ENCODE measurements at places on chromosomes 16 and 17.

DNA sequence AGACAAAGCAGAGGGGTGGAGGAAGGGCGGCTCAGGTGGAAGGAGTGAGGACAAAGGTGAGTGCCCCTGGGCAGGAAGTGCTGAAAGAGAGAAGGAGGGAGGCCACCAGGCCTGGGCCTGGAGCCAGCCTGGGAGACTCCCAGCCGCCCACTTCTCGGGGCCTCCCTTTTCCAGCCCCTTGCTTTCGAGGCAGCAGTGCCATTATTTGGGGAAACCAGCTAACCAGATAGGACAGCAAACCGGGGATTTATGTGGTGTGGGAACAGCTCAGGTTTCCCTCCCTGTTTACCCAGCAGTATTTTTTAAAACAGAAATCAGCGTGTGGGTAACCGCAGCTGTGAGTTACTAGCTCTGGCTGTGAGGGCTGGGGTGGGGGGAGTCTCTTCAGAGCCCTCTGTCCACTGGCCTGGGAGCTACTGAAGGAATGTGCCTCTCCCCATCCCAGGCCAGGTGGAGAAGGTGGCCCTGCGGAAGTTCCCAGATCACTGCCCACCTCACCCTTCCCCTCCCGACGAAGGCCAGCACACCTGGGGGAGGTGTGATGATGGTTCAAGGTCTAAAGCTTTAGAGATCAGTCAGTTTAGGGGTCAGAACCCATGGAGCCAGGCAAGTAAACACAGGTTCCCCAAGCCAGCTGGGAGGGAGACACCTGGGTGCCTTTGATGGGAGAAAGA, 8.4 kb upstream of the MEOX1 start:
- no peak for DNase-seq

GRCh38 chr17:8190506-8190905, 526 bp upstream of the BORCS6 start:
- DNase-seq, result no peak

DNA sequence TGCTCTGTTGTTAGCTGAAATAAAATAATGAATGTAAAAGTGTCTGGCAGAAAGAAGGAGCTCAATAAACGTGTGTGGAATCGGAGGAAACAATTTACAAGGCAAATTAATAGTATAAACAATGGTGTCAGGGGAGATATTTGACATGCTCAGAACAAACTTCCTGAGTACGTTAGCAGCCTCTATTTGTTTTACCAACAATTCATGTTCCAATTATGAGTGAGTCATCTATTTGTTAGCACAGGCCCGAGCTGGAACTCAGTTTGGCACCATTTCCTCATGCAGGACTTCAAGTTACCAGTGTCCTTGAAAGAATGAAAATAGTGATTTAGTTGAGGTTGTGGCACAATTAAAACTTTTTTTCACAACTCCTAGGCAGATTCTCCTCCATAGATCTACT, 9.1 kb downstream of the ASIC2 start:
- no peak for DNase-seq

GRCh38 chr17:44362459-44362948, 1.1 kb downstream of the FAM171A2 start:
- DNase-seq, result no peak

GRCh38 chr17:17424552-17424951, 52.2 kb upstream of the MED9 start:
- no peak for DNase-seq

DNA sequence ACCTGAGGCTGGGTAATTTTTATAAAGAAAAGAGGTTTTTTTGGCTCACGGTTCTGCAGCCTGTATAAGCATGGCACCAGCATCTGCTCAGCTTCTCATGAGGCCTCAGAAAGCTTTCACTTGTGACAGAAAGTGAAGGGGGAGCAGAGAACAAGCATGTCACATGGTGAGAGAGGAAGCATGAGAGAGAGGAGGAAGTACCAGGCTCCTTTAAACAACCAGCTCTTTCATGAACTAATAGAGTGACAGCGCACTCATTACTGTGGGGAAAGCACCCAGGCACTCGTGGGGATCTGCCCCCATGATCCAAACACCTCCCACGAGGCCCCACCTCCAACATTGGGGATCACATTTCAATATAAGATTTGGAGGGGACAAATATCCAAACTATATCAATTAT, 86.8 kb downstream of the USP32 start:
- no peak for DNase-seq

GRCh38 chr17:72976971-72977770, 115.3 kb downstream of the SLC39A11 start:
- DNase-seq, result peak; percentile 32

DNA sequence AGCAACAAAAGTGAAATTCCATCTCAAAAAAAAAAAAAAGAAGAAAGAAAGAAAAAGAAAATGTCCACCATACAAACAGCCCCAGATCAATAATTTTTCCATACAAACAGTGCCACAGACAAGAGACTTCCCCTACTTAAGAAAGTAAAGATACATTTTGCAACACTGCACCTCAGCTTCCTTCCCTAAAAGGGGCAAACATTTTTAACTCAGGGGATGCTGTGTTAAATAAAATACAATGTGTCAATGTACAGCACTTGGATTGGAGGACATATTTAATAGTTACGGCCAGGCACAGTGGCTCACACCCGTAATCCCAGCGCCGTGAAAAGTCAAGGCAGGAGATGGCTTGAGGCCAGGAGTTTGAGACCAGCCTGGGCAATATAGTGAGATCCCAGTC, 22.3 kb downstream of the MYH11 start:
- no peak for DNase-seq

DNA sequence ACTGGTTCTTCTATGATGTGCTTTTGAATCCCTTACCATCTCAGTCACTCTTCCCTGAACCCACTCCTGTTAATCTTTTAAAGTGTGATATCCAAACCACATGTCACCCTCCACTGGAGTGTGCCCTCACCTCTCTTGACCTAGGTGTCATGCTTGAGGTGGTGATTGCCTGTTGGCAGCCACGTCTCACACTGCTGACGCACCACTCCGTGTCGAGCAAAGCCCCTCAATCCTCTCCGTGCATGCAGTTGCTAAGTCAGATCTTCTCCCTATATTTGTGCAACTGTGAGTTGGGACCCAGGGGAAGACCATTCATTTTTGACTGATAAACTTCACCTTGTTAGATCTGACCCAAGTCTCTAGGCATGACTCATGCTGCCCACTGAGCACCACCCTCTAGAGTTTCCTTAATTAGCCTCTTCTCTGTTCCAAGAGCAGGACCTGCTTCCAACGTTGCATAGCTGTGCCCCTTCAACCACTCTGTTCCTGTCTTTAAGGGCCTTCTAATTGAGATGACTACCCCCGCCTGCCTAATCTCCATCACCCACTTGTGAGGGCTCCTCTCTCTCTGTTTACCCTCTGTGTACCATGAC, 2.7 kb downstream of the MYH13 start:
- no peak for DNase-seq

- peak; percentile 40 for DNase-seq
Observed at GRCh38 chr16:27169511-27170071, 33.7 kb upstream of the KDM8 start.

DNA sequence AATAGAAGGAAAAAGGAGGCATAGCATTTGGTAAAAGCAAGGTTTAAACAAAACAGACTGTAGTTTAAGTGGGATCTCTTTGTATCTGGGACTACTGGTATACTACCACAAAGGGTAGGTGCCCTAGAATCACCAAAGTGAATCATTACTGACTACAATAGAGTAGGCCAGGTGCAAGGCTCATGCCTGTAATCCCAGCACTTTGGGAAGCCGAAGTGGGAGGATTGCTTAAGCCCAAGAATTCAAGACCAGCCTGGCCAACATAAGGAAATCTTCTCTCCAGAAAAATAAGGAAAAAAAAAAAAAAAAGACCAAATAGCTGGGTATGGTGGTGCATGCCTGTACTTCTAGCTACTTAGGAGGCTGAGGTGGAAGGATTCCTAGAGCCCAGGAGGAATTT, 60.8 kb upstream of the CORO6 start:
- no peak for DNase-seq

GRCh38 chr17:79628861-79629547, 18.2 kb upstream of the RBFOX3 start:
- no peak for DNase-seq

DNA sequence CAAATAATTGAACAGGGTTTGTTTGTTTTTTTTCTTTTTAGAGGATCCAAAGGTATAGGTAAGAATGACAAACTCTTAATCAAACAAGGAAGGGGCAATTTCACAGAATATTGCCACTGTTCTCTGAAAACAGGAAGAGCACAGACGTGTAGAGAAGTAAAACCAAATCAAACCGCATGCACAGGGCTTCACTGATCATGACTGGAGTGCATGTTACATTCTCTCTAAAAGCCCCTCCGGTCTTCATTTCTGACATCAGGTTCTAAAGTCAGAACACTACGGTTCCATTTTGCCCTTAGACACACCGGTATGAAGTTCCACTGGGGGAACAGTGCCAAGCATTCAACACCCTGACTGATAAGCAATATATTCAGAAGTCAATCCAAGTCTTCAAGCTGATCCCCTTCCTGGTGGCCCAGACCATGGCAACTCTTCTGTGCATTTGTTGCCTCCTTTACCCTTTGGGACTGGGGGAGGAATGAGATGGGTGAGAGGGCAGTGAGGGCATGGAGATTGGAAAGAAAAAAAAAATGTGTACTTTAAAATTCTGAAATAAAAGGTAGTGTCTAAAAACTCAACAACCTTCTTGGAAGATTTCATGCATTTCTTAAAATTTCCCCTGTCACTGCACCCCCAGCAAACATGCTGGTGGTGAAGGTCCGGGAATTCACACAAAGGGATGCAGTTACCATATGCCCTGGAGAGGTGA, 1.4 kb downstream of the MMD start:
- DNase-seq, result no peak

DNA sequence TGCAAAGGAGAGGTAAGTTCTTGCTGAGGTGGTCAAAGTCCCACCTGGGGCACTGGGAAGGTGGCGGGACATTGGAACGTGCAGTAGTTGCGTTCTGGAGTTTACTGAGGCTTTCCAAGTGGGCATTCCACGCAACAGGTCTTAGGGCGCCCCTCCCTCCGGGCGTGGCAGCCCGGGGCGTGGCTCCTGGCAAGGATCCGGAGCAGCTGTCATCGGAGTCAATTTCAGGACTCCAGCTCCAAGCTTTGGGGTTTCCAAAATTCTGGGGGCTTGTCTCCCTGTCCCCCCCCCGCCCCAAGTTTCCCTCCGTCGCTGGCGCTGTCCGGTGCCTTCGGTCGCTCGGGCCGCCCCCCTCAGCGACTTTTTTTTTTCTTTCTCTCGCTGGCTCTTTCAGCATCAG, 43.1 kb upstream of the AMZ2 start:
- DNase-seq, result no peak

DNA sequence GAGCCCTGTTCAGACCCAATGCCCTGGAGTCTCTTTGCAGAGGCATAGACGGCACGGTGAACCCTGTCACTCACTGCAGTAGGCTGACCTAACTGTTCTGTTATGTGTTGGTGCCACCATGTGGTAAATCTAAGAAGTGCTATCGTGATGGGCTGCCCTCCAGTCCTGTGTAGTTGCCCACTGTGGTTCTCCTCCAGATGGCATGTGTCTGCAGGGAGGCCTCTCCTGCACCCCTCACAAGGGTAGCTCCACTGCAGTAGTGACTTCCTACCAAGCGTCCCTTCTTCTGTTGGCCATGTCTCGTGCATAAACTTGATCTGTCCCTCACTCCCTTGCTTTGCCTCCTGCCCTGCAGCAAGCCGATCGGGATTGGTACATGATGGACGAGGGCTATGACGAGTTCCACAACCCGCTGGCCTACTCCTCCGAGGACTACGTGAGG, 5.8 kb downstream of the DHX38 start:
- peak; percentile 21 for DNase-seq

- DNase-seq, result no peak
Observed at GRCh38 chr17:44887971-44888954, 11.0 kb downstream of the EFTUD2 start.

DNA sequence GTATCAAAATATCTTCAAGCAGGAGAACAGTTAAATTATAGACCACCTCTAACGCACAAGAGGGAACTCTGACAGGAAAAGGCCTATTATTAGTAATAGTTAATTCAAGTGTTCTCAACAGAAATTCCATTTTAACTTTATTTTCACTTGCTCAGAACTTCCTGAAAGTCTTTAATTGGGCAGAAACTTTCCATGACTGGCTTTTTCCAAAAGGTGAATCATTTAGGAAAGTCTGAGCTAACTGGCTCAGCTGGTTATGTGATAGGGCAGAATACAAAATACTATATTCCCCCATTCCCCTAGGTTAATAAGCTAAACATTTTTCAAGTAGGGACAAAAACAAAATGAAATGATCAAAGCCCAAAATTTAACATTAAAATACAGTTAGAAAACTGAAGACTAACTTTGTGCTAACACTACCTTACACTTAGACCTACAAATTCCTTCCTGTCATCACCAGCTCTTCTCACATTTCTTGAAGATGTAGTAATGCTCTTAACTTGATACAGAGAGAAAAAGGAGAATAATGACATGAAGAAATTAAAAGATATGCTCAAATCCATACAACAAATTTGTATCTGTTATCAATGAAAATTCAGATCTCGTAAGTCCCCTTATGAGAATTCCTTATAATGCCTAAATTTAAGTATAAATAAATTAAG, 31.0 kb downstream of the CFDP1 start:
- no peak for DNase-seq

GRCh38 chr16:9908613-9909012, 273.6 kb downstream of the GRIN2A start:
- DNase-seq, result no peak

- no peak for DNase-seq
Observed at GRCh38 chr17:78176548-78177025, 8.2 kb downstream of the SYNGR2 start.

GRCh38 chr16:84068041-84068440, 25.4 kb upstream of the SLC38A8 start:
- DNase-seq, result no peak

- peak; percentile 82 for DNase-seq
Observed at GRCh38 chr17:43170140-43170765, 761 bp upstream of the NBR1 start.

- DNase-seq, result no peak
Observed at GRCh38 chr16:53449816-53450517, 15.7 kb downstream of the RBL2 start.

DNA sequence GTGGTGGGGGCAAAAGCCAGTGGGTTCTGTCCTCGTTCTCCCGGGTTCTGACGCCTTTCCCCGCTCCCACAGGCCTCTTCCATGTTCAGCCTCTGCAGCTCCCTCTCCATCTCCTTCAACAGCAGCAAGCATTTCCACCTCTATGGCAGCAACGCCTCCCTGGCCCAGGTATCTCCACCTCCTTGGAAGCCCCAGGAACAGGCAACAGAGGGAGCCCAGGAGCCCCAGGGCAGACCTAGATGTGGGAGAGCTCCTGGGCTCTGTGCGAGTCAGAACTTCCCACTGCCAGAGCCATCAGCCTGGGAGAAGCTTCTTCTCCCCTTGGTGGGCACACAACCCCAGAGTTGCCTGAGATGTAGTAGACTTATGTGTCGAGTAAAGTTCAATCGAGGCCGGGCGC, 7.8 kb downstream of the ZNF768 start:
- DNase-seq, result no peak

DNA sequence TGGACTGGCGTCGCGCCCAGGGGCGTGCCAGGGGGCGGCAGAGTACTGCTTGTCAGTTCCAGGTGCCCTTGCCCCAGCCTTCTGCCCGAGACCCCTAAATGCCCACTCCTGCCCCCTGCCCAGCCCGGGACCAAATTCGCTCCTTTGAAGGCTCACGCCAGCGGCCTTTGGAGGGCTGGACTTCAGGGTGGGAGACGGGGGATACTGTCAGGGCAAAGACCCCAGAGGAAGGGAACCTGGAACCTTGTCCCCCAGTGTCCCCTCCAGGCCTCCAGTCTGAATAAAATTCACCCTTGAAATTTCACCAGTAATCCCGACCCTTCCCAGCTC, 737 bp downstream of the OTOP3 start:
- no peak for DNase-seq

GRCh38 chr16:66904846-66905632, 13.6 kb downstream of the CDH16 start:
- no peak for DNase-seq

Data from NCI-H446 (cell line).